ENCODE measurements at places on chromosomes 16 and 17.

GRCh38 chr16:49581630-49582298 lies 208.2 kb downstream of the C16orf78 start:
- no peak for DNase-seq

DNA sequence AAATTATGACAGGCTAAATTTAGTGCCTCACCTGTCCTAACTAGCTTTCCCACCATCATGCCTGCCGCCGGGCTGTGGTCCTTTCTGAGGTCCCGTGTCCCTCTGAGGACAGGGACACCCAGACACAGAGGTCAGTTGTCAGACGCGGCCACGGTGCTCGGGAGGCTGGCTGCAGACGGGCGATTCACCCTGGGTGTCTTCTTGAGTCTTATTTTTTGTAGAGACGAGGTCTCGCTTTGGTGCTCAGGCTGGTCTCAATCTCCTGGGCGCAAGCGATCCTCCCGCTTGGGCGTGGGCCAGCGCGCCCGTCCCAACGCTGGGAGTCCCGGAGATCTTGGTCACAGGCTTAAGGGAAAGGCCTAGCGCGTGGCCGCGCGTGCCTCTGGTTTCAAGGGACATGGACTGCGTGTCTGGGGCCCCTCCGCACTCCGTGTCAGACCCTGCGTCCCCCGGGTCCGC lies 797 bp upstream of the RAB11FIP3 start:
- no peak for DNase-seq

DNA sequence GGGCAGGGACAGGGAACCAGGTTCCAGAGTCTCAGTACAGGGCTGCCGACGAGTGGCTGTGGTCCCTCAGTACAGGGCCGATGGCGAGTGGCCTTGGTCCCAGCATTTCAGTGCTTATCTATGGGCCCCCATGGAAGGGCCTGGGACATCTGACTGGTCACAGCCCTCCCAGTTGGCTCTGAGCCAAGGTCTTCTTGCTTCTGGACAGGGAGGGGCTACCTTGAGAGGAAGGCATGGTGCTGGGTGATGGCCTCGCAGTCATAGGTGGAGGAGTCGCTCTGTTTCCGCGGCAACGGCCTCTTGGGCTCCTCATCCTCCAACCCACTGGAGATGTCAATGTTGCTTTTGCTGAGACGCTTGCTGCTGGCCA lies 32.5 kb downstream of the PIMREG start:
- DNase-seq = no peak

GRCh38 chr16:78538292-78538691 lies 438.8 kb downstream of the WWOX start:
- DNase-seq = no peak

- DNase-seq = no peak
Measured at GRCh38 chr17:31427684-31428083, 36.2 kb downstream of the RAB11FIP4 start.

- DNase-seq = no peak
Measured at GRCh38 chr16:58493756-58494431, 6.0 kb upstream of the NDRG4 start.

DNA sequence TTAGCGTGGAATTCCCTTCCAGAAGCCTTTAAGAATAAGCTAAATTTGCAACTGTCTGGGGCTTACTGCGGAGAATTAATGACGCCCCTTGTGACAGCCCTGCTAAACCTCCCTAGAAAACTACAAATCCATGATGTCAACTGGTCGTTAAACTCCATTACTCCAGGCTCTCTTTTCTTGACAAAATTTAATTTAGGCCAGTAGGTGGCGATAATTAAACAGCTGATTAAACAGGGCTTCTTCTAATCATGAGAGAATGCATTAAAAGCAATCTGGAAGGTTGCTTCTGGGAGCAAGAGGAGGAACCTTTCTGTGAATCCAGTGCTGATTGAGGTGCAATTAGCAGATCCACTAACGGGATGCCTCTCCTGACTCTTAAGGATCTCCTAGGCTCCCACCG lies 8.1 kb upstream of the NLRP1 start:
- DNase-seq = no peak

DNA sequence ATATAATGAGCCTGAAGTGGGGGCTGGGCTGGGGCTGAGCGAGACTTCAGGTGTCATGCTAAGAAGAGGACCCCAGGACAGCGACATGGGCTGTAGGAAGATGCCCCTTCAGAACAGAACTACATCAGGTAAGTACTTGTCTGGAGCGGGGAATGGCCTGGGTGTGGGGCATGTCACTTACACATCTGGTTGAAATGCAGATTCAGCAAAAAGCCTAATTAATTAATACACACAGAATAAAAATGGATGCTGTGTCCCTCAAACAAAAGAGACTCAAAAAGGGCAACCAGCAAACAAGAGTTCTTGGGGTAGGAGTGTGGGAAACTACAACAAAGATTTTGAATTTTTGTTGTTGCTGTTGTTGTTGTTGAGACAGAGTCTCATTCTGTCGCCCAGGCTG lies 11.8 kb downstream of the CMTM2 start:
- DNase-seq = no peak
